ENCODE measurements at places on chromosomes 7 and 10.

GRCh38 chr7:116455499-116455898 is 44.0 kb upstream of the CAV2 start:
- no peak overlapping the region for H3K4me3 ChIP-seq
- H3K27me3 ChIP-seq, result no peaks in the 10 kb centered on the region
- no peaks in the 10 kb centered on the region for H3K4me1 ChIP-seq
- no peak for DNase-seq
- no peaks in the 10 kb centered on the region for H3K36me3 ChIP-seq

DNA sequence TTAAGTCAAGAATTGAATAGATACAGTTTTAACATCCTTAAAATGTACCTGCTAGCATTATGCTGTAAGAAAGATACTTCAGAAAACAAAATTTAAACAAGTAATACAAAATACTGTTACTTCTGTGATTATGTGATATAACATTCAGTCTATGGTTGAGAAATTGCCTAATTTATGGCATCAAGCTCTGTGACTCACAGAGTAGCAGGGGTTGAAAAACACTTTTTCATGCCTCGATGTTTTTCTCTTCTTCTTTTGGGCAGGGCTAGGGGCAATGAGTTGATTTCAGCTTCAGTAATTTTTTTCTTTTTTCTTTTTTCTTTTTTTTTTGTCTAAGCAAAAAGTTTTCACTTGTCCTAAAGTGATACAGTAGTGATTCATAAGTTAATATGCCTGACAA is 209.2 kb downstream of the MBL2 start:
- H3K4me3 ChIP-seq, result no peak overlapping the region
- H3K36me3 ChIP-seq, result no peaks in the 10 kb centered on the region
- no peaks in the 10 kb centered on the region for H3K27me3 ChIP-seq
- no peak for DNase-seq

- H3K4me1 ChIP-seq, result no peaks in the 10 kb centered on the region
- no peak overlapping the region for H3K4me3 ChIP-seq
- no peak for DNase-seq
- no peaks in the 10 kb centered on the region for H3K27me3 ChIP-seq
- no peak overlapping the region for H3K27ac ChIP-seq
Measured at GRCh38 chr7:21368317-21368716, 59.6 kb upstream of the SP4 start.

- no peaks in the 10 kb centered on the region for H3K4me1 ChIP-seq
- no peaks in the 10 kb centered on the region for H3K36me3 ChIP-seq
- H3K4me3 ChIP-seq, result no peak overlapping the region
- no peak for DNase-seq
Measured at GRCh38 chr7:89934101-89934500, 220.2 kb upstream of the STEAP1 start.

- no peak overlapping the region for H3K27ac ChIP-seq
- peaks cover 46% of the 10 kb centered on the region for H3K27me3 ChIP-seq
- H3K36me3 ChIP-seq, result no peaks in the 10 kb centered on the region
- H3K4me1 ChIP-seq, result peaks cover 9% of the 10 kb centered on the region
- no peak for DNase-seq
Measured at GRCh38 chr10:129969184-129969910, 5.3 kb upstream of the EBF3 start.

DNA sequence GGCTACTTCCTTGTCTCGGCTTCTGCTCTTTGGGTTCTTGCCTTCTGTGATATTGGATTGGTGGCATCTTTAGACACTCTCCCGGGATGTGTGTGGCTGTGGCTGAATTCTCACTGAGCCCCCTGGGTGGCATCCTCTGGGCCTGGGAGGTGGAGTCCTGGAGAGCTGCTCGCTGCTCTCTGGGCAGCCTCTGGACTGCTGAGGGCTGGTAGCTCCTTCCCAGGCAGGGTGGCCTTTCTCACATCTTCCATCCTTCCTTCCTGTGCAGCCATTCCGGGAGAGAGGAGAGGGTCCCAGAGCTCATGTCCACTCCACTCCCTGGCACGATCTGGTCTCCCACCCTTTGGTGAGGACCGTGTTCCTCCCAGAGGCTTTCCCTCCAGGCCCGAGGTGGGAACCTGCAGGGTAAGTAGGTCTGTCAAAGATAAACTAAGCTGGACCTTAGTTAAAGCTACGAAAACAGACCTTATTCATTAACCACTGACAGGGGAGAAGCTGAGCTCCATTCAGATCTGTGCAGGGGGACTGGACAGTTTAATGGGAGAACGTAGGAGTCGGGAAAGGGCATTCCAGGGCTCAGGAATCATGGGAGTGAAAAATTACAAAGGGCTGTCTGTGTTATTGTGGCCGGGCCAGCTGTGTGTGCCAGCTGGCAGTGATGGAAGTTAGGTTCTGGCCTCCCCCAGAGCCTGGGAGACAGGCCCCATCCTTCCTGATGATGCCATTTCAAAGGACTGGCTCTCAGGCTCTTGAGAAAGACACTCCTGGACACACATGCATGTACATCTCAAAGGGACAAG is 8.7 kb downstream of the ATP6V0E2 start:
- H3K4me1 ChIP-seq, result peaks cover 41% of the 10 kb centered on the region
- no peaks in the 10 kb centered on the region for H3K27me3 ChIP-seq
- DNase-seq, result no peak
- H3K36me3 ChIP-seq, result no peaks in the 10 kb centered on the region
- H3K4me3 ChIP-seq, result no peak overlapping the region

DNA sequence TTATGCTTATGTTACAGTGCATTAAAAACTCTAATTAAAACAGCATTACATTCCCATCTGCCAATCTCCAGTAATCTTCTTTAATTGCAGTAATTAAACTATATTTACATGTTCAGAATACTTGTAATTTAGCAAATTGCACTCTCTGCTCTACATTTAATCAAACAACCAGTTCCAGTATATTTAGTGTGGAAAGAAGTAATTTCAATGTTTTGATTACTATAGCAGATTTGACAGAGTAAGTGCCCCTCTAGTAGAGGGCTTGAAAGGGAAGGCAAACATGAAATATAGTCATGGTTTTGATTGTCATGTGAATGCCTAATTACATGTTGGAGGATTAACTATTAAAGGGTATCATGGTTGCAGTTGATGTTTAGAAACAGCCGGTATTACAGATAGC is 739.7 kb downstream of the AUTS2 start:
- H3K36me3 ChIP-seq, result no peaks in the 10 kb centered on the region
- no peak for DNase-seq
- H3K27ac ChIP-seq, result no peak overlapping the region
- no peak overlapping the region for H3K4me3 ChIP-seq
- no peaks in the 10 kb centered on the region for H3K4me1 ChIP-seq
- no peaks in the 10 kb centered on the region for H3K27me3 ChIP-seq

- H3K4me1 ChIP-seq, result peaks cover 31% of the 10 kb centered on the region
- H3K27ac ChIP-seq, result peak overlapping the region; percentile 39
- no peak for DNase-seq
- no peaks in the 10 kb centered on the region for H3K36me3 ChIP-seq
- H3K27me3 ChIP-seq, result no peaks in the 10 kb centered on the region
Measured at GRCh38 chr10:69446650-69447151, 4.6 kb upstream of the TSPAN15 start.

GRCh38 chr7:86947929-86948328 is 111.5 kb downstream of the ELAPOR2 start:
- DNase-seq, result no peak
- H3K4me3 ChIP-seq, result no peak overlapping the region
- H3K27me3 ChIP-seq, result no peaks in the 10 kb centered on the region

DNA sequence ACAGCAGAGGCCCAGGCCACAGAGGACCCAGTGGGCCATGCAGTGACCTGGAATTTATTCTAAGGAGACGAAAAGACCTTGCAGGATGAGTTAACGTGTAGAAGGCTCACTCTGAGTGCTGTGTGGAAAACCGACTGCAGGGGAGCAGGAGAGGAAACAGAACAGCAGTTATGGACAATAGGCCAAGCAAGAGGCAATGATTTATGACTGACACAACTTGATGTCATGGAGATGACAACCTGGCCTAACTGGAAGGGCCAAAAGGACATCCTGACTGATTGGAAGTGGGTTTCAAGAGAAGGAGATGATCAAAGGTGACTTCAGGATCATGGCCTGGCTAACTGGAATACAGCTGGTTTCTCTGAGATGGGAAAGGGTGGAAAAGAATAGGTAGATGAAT is 70.2 kb upstream of the RAPGEF5 start:
- no peaks in the 10 kb centered on the region for H3K36me3 ChIP-seq
- no peaks in the 10 kb centered on the region for H3K4me1 ChIP-seq
- no peak for DNase-seq

GRCh38 chr7:101173752-101174244 is 6.3 kb downstream of the NAT16 start:
- no peak overlapping the region for H3K27ac ChIP-seq
- H3K27me3 ChIP-seq, result peaks cover 28% of the 10 kb centered on the region
- no peak overlapping the region for H3K4me3 ChIP-seq
- DNase-seq, result no peak

DNA sequence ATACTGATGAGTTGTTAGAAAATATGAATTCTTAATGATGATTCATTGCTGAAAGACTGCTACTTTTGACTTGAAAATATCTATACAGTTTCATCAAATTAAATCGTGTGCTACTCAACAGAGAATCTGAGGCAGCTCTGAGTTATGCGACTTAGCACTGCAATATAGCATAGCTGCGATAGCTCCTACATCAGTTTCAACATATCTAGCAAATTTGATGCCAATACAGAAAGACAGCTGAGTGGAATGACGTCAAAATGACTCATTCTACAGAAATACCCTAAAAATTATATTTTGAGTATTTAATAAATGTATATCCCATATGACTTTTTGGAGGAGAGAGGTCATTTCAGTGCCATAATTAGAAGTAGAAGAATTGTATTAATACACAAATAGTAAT is 1.1 kb upstream of the TARP start:
- no peak overlapping the region for H3K4me3 ChIP-seq
- H3K4me1 ChIP-seq, result no peaks in the 10 kb centered on the region
- H3K27ac ChIP-seq, result no peak overlapping the region
- no peaks in the 10 kb centered on the region for H3K36me3 ChIP-seq

DNA sequence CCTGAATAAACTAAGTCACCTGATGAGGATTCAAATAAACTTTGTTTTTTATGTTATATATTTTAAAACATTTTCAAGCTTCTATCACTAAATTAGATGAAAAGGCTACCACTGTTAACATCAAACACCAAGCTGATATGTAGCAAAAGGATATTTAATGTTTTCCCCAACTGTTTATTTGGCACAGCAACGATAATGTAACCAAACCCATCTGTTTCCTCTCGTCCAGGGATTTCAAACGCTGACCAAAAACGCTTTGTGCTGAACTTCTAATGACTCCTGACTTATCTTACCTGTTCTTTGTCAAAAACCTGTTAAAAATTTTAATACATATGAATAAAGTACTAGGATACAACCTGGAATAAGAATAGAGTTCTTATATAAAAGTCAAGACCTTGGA is 30.5 kb downstream of the DCLRE1A start:
- no peak overlapping the region for H3K27ac ChIP-seq
- DNase-seq, result no peak
- H3K27me3 ChIP-seq, result no peaks in the 10 kb centered on the region
- H3K4me3 ChIP-seq, result no peak overlapping the region
- no peaks in the 10 kb centered on the region for H3K36me3 ChIP-seq

GRCh38 chr10:13253726-13254125 is 19.6 kb upstream of the UCMA start:
- no peaks in the 10 kb centered on the region for H3K4me1 ChIP-seq
- H3K27ac ChIP-seq, result no peak overlapping the region
- H3K27me3 ChIP-seq, result no peaks in the 10 kb centered on the region
- H3K36me3 ChIP-seq, result no peaks in the 10 kb centered on the region
- DNase-seq, result no peak

- no peaks in the 10 kb centered on the region for H3K36me3 ChIP-seq
- H3K27me3 ChIP-seq, result no peaks in the 10 kb centered on the region
Measured at GRCh38 chr10:31134311-31134952, 102.8 kb upstream of the ZNF438 start.

GRCh38 chr7:55030314-55030713 is 11.5 kb downstream of the EGFR start:
- H3K36me3 ChIP-seq, result no peaks in the 10 kb centered on the region
- no peak overlapping the region for H3K27ac ChIP-seq
- peaks cover 99% of the 10 kb centered on the region for H3K4me1 ChIP-seq
- H3K4me3 ChIP-seq, result no peak overlapping the region
- H3K27me3 ChIP-seq, result no peaks in the 10 kb centered on the region

- no peak for DNase-seq
- no peaks in the 10 kb centered on the region for H3K4me1 ChIP-seq
- no peak overlapping the region for H3K4me3 ChIP-seq
- no peaks in the 10 kb centered on the region for H3K36me3 ChIP-seq
- H3K27ac ChIP-seq, result no peak overlapping the region
- no peaks in the 10 kb centered on the region for H3K27me3 ChIP-seq
Measured at GRCh38 chr10:129774082-129774735, 189.9 kb downstream of the EBF3 start.

- no peak for DNase-seq
- no peaks in the 10 kb centered on the region for H3K27me3 ChIP-seq
- H3K4me3 ChIP-seq, result no peak overlapping the region
- no peak overlapping the region for H3K27ac ChIP-seq
- no peaks in the 10 kb centered on the region for H3K36me3 ChIP-seq
Measured at GRCh38 chr10:11548768-11549099, 62.7 kb downstream of the USP6NL start.

DNA sequence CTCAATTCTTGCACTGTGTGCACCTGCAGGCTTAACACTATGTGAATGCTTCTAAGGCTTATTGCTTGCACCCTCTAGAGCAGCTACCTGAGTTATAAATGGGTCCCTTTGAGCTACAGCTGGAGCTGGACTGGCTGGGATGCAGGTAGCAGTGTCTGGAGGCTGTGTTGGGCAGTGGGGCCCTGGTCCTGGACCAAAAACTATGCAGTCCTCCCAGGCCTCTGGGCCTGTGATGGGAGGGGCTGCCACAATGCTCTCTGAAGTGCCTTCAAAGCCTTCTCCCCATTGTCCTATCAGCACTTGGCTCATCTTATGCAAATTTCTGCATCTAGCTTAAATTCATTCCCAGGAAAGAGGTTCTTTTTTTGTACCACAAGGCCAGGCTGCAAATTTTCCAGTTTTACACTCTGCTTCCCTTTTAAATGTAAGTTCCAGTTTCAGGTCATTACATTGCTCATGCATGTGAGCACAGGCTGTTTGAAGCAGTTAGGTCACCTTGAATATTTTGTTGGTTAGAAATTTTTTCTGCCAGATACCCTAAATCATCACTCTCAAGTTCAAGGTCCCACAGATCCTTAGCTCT is 26.0 kb downstream of the KBTBD2 start:
- H3K27me3 ChIP-seq, result no peaks in the 10 kb centered on the region
- no peak overlapping the region for H3K27ac ChIP-seq
- H3K36me3 ChIP-seq, result peaks cover 45% of the 10 kb centered on the region
- no peak for DNase-seq

DNA sequence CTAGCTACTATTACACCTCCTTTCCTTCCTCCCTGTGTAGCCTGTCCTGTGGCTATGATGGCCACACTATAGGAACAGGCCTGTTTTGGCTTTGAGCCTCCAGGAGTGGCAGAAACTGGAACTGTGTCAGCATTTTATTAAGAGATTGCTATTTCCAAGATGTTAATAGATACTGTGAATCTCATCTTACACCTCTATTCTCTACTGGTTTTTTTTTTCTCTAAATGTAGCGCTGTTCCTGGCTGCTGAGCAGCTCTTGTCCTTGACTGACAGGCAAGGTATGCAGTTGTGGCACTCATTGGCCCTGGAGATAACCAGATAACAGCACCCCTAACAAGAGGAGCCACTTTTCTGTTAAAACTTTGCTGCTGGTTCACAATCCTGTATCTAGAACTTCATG is 119.5 kb downstream of the EXOC4 start:
- H3K4me3 ChIP-seq, result no peak overlapping the region
- no peaks in the 10 kb centered on the region for H3K4me1 ChIP-seq
- DNase-seq, result no peak
- H3K36me3 ChIP-seq, result peaks cover 24% of the 10 kb centered on the region
- no peak overlapping the region for H3K27ac ChIP-seq

Data from esophagus squamous epithelium (tissue), 5 donors.